ENCODE measurements at places on chromosomes 3 and 15.

- no peak for DNase-seq
Observed at GRCh38 chr3:107443461-107443860, 66.2 kb downstream of the CCDC54 start.

DNA sequence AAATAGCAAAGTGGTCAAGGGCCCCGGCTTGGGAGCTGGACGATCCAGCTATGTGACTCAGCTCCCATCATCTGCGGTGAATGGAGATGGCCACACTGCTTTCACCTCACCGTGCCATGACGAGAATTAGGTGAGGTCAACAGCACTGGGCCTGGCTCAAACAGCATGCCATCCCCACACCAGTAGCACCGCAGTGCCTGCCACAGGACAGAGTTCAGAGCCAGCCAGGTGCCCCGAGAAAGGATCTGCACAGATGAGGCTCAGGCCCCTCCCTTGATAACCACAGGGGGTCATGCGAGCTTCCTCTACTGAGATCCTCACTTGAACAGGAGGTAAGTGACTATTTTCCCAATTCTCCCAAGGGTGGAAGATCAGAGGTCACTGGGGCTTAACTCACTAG, 29.4 kb downstream of the ZXDC start:
- DNase-seq, result no peak

DNA sequence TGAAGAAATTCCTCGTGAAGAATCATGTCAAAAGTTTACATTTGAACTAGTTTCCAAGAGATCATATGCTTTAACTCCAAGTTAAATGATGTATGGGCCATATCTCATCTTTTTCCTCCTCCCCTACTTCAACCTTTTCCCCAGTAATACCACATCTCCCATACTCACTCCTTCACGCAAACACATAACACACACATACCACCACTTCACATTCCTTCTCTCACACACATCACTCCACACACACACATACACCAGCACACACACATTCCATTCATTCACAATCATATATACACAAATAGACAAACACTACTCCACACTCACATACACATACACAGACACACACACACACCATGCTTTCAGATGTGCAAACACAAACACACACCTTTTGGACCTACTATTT, 769.0 kb upstream of the NR2F2 start:
- no peak for DNase-seq

GRCh38 chr3:59632760-59633573, 583.1 kb upstream of the CFAP20DC start:
- no peak for DNase-seq

DNA sequence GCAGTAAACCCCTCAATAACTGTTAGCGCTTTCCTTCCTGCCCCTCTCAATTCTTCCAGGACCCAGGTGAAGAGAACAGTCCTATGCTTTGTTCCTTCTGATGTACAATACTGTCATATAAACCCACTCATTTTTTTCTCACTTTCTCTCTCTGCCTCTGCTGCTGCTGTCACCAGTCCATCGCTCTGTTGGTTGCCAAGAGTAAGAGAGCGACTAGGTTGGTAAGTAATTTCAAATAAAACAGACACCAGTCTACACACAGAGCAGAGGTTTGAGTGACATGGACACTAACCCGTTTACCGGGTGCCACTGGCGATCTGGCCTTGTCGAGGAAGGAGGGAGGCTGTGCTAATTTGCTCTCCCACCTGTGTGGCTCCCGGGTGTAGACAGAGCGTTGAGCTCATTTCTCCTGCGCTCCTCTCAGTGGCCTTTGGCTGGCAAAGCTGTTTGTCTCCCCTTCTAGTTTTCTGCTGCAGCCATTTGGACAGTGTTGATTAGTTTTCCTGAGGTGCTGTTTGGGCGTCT, 215.4 kb downstream of the THSD4 start:
- no peak for DNase-seq

DNA sequence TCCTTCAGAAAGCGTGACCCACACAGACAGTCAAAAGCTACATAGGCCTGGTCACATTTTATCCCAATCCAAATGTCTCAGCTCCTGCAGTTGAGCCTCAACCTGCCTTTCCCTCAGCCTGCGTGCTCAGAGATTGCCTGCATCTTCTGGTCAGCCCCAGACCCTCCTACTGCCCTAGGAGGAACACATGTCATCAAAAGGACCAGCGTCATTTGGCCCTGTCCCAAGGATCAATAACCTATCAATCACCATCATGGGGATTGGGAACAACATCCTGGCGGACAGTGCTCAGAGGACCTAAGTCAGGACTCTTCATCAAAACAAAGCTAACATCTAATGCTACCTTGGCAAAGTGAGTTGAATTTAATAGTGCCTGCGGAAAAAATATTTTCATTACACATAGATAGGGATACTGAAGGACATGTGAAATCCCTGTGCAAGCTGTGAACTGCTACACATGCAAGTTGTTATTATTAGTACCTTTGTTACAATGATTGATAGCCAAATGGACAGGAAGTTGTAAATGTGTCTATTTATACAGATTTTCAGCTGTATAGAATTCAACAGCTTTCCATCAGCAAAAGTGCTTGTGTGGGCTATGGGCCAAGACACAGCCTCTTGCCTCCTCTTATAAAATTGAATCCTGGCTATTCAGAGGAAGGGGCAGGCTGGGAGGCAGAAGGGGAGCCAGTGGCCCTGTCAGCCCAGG, 47.7 kb downstream of the UMPS start:
- DNase-seq, result no peak

DNA sequence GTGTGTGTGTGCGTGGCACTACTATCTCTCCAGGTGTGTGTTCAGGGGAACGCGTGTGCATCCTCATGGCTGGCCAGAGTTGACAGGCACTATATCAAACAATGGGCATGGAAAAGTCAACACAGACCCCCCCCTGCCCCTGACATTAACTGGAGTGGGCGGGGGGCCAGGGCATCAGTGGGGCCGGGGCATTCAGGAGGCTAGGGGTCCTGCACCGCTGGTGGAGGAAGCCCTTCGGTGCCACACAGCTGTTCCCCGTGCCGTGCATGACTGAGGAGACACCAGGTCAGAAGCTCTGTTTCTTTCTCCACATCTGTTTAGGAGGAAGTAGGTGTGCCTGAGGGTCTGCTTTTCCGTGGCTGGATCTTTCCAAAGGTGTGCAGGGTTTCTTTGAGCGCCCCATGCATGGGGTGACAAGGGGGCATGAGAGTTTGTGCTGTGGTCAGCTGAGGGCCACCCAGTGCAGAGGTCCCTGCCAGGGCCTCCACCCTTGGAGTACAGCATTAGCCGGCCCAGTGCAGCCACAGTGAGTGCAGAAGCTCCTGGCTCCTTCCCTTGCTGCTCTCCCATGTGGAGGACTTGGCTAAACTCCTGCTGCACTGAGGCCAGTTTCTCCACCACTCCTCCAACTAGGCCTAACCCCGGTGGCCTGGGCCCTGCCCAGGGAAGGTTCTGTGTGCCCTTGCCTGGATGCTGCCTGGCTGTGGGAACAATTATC, 7.5 kb downstream of the C3orf22 start:
- no peak for DNase-seq

GRCh38 chr3:46479021-46479420, 14.3 kb upstream of the LTF start:
- no peak for DNase-seq

- DNase-seq, result no peak
Observed at GRCh38 chr15:96561593-96561992, 231.1 kb downstream of the NR2F2 start.

DNA sequence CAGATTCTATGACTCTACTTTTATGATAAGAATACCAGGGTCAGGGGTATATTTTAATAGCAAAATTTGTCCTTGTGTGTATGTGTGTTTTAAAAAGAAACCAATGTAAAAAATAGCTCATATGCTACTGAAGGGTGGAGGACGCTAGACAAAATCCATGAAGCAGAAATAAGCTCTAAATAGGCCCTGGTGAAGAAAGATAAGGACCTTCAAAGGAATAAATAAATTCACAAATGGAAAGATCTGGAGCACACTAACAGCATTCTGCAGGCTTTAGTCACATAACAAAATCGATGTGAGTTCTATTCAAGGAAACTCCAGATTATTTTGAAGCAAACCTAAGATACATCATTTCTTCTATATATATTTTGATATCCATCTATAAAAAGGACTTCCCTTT, 27.2 kb upstream of the ATP11B start:
- no peak for DNase-seq

GRCh38 chr3:38224357-38224756, 41.3 kb upstream of the SLC22A13 start:
- DNase-seq, result no peak

DNA sequence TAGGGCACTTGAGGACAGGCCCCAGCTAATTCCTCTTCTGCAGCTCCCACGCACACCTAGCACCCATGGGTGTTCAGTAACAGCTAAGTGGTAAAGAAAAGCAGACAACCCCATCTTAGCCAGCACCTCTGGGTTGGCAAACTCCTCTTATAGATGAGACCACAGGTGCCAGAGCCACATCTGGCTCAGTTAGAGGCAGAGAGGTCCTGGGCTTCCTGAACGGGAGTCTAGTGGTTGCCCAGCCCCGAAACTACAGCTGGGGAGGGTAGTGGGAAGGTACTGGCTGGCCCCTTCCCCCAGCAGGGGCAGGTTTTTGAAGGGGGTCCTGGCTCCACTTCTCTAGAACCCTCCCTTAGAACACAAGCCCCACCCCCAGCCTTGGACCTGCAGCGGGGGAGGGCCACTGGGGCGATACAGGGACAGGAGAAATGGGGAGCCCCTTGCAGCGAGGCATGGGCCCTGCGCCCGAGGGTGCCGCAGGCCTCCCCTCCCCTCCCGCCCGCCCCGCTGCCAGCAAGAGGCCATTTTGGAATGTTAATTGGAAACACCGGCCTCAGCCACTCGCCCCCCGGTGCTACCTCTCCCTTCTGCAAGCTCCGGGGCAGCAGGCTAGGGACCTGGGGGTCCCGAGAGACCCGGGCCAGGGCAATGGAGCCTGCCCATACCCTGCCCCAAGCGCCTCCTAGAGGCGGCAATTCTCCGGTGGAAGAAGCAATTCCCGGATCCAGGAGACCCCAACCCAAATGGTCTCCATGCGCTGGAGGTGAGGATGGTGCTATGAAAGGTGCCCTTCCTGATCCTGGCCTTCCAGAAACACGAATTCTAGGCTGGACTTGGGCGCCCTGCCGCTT, 1.5 kb downstream of the DUSP7 start:
- no peak for DNase-seq

- DNase-seq, result peak; percentile 24
Observed at GRCh38 chr15:22811640-22812039, 25.2 kb downstream of the NIPA1 start.

GRCh38 chr3:50215529-50215928, 10.5 kb downstream of the SLC38A3 start:
- no peak for DNase-seq

DNA sequence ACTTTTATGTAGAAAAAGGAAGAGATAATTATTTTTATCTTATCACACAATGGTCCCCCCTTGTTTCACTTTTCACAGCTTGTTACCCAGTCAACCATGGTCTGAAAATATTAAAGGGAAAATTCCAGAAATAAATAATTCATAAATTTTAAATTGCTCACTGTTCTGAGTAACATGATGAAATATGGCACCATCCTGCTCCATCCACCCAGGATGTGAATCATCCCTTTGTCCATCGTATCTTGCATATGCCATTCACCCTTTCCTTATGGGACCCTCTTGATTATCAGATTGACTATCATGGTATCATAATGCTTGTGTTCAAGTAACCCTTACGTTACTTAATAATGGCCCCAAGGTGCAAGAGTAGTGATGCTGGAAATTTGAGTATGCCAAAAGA, 43.7 kb downstream of the ANKRD28 start:
- DNase-seq, result no peak

DNA sequence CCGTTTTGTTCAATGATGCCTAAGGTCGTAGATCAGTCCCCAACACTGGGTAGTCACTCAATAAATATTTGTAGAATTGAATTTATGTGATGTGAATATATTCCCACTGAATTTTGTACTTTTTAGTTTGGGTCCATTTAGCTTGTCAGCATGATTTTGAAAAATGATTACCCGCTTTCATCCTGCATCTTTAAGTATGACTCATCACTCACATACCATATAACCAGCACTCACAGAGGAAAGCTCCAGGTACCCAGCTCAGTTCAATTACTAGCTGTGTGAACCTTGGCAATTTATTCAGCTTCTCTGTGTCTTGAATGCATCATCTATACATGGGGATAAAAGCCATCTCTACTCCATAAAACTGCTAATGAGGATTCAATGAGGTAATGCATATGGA, 2.2 kb upstream of the MLF1 start:
- DNase-seq, result no peak

DNA sequence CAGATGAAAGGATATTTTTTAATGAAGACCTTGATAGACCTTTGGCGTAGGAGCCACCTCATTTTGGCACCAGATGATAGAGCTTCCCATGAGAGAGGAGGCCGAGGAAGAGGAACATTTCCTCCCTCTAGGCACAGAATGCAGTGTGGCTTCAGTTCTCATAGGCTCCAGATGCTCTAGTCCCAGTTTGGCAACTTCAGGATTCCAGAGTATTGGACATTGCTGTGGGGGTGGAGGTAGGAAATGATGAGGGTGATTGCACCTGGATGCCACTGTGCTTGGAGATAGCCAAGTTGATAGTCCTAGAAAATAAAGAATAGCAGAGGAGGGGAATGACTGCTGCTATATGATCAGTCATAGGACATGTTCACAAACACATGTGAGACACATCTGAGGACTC, 58.3 kb upstream of the KY start:
- DNase-seq, result no peak

DNA sequence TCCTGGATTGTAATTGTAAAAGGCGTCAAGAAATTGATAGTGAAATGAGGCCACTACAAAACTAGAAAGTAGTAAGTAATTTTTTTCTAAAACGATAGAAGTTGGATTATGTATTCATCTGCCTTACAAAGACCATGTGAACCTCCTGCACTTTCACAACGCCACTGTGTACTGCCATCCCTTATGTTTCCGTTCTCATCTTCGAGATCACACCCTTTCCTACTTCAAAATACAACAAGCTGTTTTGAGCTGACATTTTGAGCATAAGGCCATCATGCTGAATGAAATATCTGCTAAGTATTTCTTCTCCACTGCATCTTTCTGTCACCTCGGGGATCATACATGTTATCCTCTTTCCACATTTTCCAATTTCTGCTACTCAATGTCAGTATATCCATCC, 885.5 kb downstream of the ROBO1 start:
- no peak for DNase-seq

GRCh38 chr3:66800941-66801545, 197.1 kb upstream of the KBTBD8 start:
- DNase-seq, result no peak

GRCh38 chr3:194964809-194965208, 279.1 kb downstream of the FAM43A start:
- DNase-seq, result no peak

DNA sequence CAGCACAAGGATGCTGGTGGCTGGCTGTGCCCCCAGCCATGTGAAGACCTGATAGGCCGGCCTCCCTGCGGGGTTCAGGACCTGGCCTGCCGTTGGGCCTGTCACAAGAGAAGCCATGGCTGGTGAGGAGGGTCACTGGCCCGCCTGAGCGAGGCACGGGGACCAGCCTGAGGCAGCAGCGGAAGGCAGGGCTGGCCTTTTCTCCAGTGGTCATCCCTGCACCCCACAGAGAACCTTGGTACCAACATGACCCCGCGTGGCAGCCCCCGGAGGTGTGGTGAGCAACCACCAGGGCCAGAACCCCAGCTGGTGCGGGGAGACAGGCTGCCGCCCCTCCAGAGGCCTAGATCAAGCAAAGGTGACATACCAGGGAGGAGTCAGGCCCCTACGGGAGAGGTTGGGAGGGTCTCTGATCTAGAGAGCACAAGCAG, 134.1 kb upstream of the MEF2A start:
- DNase-seq, result no peak

GRCh38 chr3:123066896-123067688, at the start of gene PDIA5:
Gene PDIA5 (plus strand): TSS chr3:123067025. CDS start chr3:123067165, 140 bp downstream.
- peak; percentile 93 for DNase-seq

Data from thyroid gland (tissue), 4 donors.